ENCODE measurements at places on chromosomes 5 and 9.

DNA sequence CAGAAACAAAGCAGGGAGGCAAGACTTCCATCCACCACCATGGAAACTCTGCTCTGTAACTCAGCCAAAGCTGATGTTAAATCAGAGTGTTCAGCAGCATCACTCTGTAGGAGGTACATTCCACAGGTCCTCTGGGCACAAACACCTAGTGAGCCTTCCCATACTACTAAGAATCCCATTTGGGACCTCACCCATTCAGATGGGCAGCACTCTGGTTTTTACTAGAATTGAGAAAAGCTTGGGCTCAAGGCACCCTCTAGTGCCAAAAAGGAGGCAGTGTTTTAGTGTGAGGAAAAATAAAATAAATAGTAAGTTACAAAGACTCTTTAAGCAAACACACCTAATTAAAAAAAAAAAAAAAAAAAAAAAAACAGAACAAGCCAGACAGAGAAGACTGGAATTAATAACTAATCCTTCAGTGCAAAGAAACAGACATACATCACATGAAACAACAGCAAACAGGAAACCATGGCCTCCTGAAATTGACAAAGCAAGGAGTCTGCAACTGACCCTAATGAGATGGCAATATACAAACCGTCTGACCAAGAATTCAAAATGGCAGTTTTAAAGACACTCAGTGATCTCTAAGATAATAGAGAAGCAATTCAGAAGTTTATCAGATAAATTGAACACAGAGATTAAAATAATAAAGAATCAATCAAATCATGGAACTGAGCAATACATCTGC is 159.5 kb downstream of the GNA14 start:
- no peak for DNase-seq

GRCh38 chr5:154384480-154385235 is 61.1 kb upstream of the SAP30L start:
- DNase-seq, result no peak

GRCh38 chr5:134538296-134538695 is 12.8 kb downstream of the JADE2 start:
- DNase-seq, result no peak

- DNase-seq, result peak; percentile 39
These were observed 451.8 kb downstream of the RAB3C start for GRCh38 chr5:59034498-59035186.

- peak; percentile 64 for DNase-seq
These were observed 132.9 kb upstream of the ANKH start for GRCh38 chr5:15004506-15004905.

DNA sequence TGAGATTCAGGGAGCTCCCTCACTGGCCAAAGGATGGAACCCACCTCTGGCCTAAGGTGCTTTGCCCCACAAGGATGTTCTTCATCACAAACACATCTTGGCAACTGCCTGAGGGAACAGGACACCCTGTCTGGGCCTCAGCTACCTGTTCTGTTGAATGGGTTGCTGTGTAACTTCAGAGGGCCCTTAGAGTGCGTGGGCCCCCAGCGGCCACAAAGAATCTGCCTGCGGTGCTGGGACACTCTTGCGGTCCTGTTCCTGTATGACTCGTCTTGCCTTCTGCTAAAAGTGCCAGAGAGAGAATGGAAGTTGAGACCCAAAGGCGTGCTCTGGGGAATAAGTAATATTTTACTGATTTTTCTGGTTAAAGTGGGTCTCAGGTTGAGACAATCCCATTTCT is 14.1 kb upstream of the RPL26L1 start:
- no peak for DNase-seq

DNA sequence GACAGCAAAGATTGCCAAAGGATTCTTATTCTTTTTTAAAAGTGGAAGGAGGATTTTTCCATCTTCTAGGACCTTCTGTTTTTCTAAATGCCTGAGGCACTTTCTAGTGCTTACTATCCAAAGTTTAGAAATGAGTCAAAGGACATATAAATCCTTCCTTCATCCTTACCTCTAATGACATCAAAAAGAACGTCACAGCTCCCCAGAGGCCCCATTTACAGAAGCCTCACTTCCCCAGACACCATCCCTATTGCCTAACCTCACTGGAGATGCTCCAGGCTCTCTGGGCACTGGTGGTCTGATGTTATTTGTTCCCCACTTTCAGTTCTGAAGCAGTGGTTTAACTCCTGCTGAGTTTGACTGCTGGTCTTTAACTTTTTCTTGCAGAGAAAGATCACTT is 504.3 kb downstream of the AGTPBP1 start:
- no peak for DNase-seq

- no peak for DNase-seq
These were observed 166.1 kb downstream of the CD180 start for GRCh38 chr5:67030289-67031056.

- DNase-seq, result peak; percentile 75
These were observed 19.4 kb downstream of the GBGT1 start for GRCh38 chr9:133144142-133144903.

GRCh38 chr5:118095115-118095514 is 893.2 kb downstream of the DTWD2 start:
- no peak for DNase-seq

DNA sequence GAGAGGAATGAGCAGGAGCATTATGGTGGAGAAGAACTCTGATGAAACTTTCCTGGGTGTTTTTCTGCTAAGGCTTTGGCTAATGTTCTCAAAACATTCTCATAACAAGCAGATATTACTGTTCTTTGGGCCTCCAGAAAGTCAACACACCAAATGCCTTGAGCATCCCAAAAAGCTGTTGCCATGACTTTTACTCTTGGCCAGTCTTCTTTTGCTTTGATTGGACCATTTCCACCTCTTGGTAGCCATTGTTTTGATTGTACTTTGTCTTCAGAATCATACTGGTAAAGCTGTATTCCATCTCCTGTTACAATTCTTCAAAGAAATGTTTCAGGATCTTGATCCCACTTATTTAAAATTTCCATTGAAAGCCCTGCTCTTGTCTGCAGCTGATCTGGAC is 139.6 kb downstream of the MAN2A1 start:
- DNase-seq, result no peak

DNA sequence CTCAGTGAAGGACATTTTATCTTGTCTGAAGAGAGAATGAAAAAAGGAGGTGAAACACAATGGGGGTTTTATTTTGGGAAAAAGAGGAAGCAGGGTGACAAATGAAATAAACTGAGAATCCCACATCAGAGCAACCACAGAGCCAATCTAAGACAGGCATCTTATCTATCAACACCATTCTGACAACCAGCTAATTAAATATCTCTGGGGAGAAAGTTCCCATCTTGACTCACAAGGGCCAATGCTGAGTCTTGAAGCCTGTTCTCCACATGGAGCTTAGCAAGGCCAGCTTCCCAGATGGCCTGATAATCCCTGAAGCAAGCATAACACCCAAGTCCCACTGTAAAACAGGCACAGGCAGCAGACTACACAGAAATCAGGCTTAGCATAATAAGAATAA is 30.4 kb downstream of the DPYSL3 start:
- no peak for DNase-seq

DNA sequence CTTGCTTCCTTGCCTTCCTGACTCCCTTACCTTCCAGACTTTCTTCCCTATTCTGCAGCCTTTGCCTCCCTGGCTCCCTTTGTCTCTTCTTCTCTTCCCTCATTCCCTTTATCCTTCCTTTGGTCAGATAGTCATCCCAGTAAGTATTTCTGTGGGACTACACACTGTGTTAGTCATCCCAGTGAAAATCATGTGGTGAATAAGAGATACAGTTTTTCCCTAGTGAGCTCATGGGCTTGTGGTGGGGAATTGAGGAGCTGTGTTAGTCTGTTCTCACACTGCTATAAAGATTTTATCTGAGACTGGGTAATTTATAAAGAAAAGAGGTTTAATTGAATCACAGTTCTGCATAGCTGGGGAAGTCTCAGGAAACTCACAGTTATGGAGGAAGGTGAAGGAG is 109.8 kb upstream of the EDIL3 start:
- DNase-seq, result no peak

GRCh38 chr5:139817362-139817761 is 21.8 kb downstream of the PSD2 start:
- DNase-seq, result no peak

DNA sequence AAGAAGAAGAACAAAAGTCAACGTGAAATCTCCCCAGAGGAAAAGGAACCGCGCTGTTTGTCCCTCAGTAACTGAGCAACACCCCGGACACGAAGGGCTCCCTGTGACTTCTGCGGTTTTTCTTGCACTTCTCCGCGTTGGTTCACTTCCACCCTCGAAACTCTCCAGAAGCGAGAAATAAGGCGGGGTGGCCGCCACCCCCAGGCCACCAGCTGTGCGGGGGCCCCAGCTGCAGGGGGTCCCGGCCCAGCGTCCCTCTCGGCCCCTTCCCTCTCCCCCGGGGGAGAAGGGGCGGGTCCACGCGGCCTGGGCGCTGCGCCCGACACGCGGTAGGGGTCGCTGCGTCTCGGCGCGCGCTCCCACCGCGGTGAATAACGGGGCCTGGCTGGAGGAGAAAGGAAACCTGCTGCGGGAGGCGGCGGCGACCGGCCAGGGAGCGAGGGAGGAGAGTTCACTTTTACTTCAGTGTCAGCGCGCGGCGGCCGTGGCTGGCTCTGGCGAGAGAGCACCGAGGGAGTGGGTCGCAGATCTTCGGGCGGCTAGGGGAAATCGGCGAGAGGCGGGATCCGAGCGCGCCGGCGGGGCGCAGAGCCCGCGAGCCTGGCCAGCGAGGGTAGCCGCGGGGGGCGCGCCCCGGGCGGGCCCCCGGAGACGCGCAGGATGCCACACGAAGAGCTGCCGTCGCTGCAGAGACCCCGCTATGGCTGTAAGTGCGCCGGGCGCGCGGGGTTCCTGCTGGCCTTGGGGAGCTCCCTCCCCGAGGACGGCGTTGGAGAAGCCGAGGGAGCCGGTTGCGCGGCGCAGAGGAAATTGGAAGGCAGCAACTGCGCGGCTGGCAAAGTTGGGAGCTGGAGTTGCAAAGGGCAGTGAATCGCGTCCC is at the start of gene IQGAP2:
Gene IQGAP2 (plus strand): TSS at position 400 of the 880 bp plus-strand sequence. CDS start 261 bp downstream, at position 661.
- DNase-seq, result peak; percentile 81

- no peak for DNase-seq
These were observed 211.7 kb upstream of the ADAMTS16 start for GRCh38 chr5:4928409-4928808.

DNA sequence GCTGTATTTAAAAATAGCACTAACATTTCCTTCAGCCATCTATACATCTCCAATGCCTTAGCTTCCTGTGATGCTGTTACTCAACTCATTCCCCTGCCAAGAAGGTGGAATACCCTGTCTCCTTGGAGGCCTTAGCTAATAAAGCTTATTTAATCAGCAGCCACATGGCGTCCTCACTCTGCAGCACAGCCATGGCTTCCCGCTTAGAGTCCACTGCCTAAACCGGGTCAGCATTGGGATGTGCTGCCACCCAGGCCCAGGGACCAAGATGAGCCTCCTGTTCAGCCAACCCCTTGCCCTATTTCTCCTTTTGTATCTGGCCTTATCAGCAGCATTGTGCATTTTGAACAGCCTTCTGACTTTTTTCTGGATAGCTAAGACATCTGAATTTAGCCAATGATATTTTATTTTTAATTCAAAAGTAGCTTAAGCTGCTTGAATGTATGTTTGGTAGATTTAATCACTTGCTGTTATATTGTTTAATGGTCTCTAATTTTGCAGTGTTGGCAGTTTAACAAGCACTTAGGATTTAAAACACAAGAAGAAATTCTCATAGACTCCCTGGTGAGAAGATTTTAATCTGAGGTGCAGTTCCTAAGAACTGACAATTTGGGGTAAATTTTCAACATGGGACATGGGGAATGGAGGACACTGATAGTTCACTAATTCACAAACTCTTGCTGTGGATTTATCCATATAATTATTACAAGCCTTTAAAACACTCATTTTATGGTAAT is 113.0 kb downstream of the RPS23 start:
- peak; percentile 3 for DNase-seq

DNA sequence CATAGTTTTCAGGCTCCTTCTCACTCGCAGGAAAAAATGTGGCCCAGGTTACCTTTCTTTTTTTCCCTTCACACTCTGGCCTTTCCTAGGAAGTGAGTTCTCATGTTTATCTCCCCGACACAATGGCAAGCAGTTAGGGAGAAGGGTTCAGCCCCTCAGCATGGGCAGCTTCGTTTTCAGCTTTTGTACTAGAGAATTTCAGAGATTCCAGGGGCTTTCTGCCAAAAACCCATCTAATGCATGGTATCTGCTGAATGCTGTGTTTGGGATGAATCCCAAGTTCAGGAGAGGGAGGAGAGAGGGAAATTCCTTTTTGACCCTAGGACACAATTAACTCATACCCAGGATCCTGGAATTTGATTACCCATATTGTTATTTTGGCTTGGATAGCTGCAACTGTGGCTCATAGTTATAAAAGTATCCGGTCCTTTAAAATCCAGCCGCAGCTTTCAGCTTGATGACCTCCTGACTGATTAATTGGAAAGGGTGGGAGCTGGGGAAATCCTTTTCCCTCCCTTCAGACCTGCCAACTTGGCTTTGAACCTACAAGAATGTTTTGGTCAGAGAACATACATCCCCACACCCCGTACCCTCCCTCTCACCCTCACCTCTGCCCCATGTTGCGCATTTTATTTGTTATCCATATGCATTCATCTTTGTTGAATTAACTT is 78.4 kb downstream of the TMEM252 start:
- no peak for DNase-seq

- DNase-seq, result no peak
These were observed 1115.5 kb downstream of the DTWD2 start for GRCh38 chr5:117872798-117873368.

GRCh38 chr9:90631964-90632363 is 10.7 kb downstream of the DIRAS2 start:
- no peak for DNase-seq

GRCh38 chr5:172413601-172414171 is 40.6 kb downstream of the SH3PXD2B start:
- no peak for DNase-seq

DNA sequence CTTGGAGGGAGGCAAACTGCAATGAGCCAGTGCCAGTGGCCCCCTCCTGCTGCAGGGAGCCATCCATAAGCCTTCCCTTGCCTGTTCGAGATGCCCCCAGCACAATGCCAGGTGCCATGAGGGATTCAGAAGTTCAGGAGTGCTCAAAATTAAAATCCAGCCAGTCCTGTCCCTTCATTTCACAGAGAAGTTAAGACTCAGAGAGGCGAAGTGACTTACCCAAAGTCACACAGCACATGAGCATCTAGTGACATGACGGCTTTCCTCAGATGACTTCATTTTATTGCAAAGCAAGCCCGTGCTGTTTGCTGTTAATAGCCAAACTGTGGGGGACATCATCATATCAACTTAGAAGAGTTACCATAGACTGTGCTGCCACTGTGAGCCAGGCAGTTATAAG is 69.3 kb upstream of the SAP30L start:
- no peak for DNase-seq

DNA sequence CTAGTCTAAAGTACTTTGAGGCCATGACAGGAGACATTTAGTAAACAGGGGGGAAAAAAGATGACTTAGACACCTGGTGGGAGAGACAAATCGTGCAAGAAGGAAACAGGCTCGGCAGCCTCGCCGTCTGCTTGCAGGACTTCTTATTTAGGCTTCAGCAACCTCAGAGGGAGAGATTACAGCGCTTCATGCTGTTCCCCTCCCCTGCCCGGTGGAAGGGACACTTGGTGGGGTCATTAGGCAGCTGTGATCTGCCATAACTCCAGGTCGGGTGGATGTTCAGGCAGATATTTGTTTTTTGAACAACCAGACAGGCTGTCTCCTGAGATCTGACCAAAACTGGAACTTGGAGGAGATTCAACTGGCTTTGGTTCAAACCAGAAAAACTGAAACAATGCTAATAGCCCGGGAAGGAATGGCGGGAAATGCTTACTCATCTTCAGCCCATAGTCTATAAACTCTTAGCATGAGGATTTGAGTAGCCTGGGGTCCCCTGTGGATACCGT is 38.1 kb upstream of the CD180 start:
- DNase-seq, result peak; percentile 31
